ENCODE measurements at places on chromosomes 3 and 15. TPM values are rescaled to one million over a fixed set of nuclear protein-coding genes. Genes with fewer than 3 reads are reported as not detected.

DNA sequence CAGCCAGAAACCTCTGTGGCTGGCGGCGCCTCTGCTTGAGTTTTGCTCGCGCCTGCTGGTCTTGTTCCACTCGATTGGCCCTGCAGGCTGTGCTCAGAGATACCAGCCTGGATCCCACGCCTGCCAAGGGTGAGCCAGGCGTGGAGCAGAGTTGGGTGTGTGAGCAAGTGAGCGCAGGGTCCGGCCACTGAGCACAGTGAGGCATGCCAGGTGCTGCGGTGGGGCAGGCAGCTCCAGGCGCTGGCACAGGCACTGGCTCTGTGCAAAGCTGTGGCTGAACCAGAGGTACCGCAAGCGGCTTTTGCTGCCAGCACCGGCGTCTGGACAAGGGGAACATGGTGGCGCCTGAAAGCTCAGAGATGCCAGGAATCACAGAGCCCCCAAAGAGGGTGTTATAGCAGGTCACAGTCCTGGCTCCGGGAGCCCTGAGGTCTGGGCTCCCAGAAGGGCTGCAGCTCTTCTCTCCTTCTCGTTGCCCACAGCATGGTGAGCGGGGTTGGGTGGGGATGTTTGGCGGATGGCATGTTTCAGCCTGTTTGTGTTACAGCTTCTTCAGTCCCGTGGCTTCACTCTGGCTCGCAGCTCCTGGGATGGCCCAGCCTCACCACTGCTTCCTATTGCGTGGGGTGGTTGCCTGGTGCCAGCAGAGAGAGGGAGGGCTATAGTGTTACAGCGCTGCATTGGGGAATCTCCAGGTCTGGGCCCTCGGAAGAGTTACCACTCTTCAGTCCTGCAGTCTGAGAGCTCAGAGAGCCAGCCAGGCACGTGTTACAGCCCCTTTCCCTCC, 73.9 kb downstream of the NR1D2 start:
- DNase-seq: peak; percentile 87
- H3K36me3 ChIP-seq: no peaks in the 10 kb centered on the region
- no peaks in the 10 kb centered on the region for H3K4me1 ChIP-seq
- no peaks in the 10 kb centered on the region for H3K27me3 ChIP-seq
- peak overlapping the region; percentile 84 for H3K27ac ChIP-seq

Gene RAB7A
- total RNA-seq: 98.9 TPM

GRCh38 chr15:34331809-34332208, 5.8 kb downstream of the SLC12A6 start:
- no peak overlapping the region for H3K4me3 ChIP-seq
- DNase-seq: no peak
- peaks cover 23% of the 10 kb centered on the region for H3K4me1 ChIP-seq
- H3K36me3 ChIP-seq: no peaks in the 10 kb centered on the region
- no peaks in the 10 kb centered on the region for H3K27me3 ChIP-seq

Gene CHMP2B
- total RNA-seq: 70.0 TPM

GRCh38 chr3:39254806-39255449, 24.9 kb downstream of the CX3CR1 start:
- H3K4me3 ChIP-seq: no peak overlapping the region
- DNase-seq: no peak
- no peak overlapping the region for H3K27ac ChIP-seq
- no peaks in the 10 kb centered on the region for H3K36me3 ChIP-seq
- H3K27me3 ChIP-seq: no peaks in the 10 kb centered on the region

- DNase-seq: no peak
- no peak overlapping the region for H3K4me3 ChIP-seq
- no peaks in the 10 kb centered on the region for H3K27me3 ChIP-seq
- no peaks in the 10 kb centered on the region for H3K36me3 ChIP-seq
- no peak overlapping the region for H3K27ac ChIP-seq
Observed at GRCh38 chr15:46207341-46207740, 572.5 kb downstream of the SQOR start.

Gene ADPRH
- 8.7 TPM for total RNA-seq

GRCh38 chr3:172536993-172537419, 13.8 kb upstream of the TNFSF10 start:
- no peaks in the 10 kb centered on the region for H3K27me3 ChIP-seq
- DNase-seq: no peak
- H3K4me3 ChIP-seq: no peak overlapping the region
- no peak overlapping the region for H3K27ac ChIP-seq
- H3K36me3 ChIP-seq: no peaks in the 10 kb centered on the region

Gene ZNF660
- total RNA-seq: 5.2 TPM

Gene PPP2R3A
- total RNA-seq: 8.5 TPM

DNA sequence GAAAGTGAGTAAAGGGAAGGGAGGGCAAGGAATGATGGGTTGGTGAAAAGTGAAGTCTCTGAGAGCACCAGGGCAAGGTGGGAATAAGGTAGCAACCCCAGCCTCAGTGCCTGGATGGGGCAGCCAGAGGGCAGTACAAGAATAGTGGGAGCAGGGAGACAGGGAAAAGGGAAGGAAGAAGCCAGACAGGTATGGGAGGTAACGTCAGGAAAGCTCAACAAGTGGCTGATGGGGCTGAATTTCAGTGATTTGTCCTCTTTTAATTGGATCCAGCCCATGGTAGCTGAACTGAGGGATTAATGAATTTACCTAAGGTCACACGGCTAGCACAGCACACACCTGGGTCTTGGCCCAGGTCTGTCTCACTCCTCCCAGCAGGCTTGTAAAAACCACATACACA, 12.6 kb downstream of the RORA start:
- H3K4me1 ChIP-seq: peaks cover 6% of the 10 kb centered on the region
- H3K4me3 ChIP-seq: no peak overlapping the region
- no peak for DNase-seq
- no peaks in the 10 kb centered on the region for H3K36me3 ChIP-seq

GRCh38 chr3:43288366-43288765, 2.0 kb downstream of the SNRK start:
- no peaks in the 10 kb centered on the region for H3K27me3 ChIP-seq
- no peak overlapping the region for H3K4me3 ChIP-seq
- peak overlapping the region; percentile 88 for H3K27ac ChIP-seq
- H3K4me1 ChIP-seq: peaks cover 30% of the 10 kb centered on the region
- no peak for DNase-seq

DNA sequence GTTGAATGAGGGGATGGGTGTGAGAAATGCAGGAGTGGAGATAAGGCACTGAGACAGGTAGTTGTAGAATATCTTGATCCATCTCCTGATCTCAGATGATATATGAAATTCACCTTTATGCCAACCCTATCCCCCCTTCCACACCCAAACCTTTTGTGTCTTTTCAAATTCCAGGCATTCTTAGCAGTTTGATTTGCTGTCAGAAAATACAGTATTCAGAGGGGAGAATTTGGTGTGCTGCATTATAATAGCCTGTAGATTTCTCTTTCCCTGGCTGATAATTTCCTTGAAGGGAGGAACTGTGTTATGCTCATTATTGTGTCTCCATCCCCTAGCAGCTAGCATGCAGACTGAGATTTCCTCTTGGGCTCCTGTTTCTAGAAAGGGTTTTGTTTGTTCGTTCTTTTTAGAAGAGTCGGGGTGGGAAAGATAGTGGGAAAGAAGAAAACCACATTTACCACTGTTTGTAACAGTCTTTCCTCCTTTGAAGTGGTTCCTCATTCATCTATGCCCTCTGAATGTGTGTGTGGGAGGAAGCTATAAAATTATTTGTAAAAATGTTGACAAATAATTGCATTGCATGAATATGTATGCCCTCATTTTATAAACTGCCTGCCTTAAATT, 373.4 kb downstream of the DIPK2A start:
- no peak for DNase-seq
- no peaks in the 10 kb centered on the region for H3K4me1 ChIP-seq
- H3K27me3 ChIP-seq: no peaks in the 10 kb centered on the region
- no peak overlapping the region for H3K27ac ChIP-seq
- no peaks in the 10 kb centered on the region for H3K36me3 ChIP-seq

Gene HHLA2
- total RNA-seq: not detected

DNA sequence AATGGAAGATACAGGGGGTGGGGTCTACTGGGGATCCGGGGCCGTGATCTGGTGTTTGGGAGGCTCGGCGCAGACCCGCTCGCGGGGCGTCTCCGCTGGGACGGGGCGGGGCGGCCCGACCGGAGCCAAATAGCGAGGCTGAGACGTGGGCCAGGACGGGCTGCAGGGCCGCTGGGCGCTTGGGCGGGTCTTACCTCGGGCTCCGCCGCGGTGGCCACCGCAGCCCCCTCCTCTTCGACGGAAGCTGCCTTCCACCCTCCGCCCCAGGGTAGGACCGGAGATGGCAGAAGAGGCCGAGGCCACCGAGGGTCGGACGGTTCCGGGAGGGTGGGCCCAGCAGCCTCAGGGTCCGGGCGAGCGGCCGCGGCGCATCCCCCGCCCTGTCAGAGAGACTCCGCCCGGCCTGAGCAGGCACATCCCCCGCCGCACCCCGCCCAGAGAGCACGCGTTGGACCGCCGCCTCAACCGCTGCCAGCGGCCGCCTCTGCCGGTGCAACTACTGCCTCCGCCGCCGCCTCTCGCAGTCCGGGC, 399 bp downstream of the MYO9A start:
- H3K27ac ChIP-seq: peak overlapping the region; percentile 79
- no peaks in the 10 kb centered on the region for H3K36me3 ChIP-seq
- H3K27me3 ChIP-seq: no peaks in the 10 kb centered on the region
- H3K4me3 ChIP-seq: peak overlapping the region; percentile 74

DNA sequence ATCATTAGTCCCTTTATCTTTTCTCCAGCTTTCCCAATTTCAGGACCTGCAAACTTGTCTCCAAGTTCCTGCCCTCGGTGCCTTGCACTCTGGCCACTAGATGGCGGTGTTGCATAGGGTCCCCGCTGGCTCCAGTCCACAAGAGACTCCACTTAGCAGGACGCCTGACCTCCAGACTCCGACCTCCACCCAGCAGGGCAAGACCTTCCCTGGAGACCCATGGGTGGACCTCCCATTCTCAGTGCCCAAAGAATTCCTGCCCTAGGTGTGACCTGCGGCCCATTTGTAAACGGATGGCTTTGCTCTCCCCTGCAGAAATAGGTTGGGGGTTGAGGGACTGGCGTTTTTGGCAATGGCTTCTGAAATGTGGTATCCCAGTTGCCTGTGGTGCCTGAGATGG, 82.6 kb downstream of the LSM3 start:
- H3K27ac ChIP-seq: no peak overlapping the region
- H3K36me3 ChIP-seq: no peaks in the 10 kb centered on the region
- no peak overlapping the region for H3K4me3 ChIP-seq
- no peaks in the 10 kb centered on the region for H3K4me1 ChIP-seq
- H3K27me3 ChIP-seq: no peaks in the 10 kb centered on the region

GRCh38 chr15:42107473-42107872, 13.1 kb upstream of the PLA2G4D start:
- H3K4me1 ChIP-seq: peaks cover 19% of the 10 kb centered on the region
- H3K36me3 ChIP-seq: no peaks in the 10 kb centered on the region
- no peaks in the 10 kb centered on the region for H3K27me3 ChIP-seq
- H3K4me3 ChIP-seq: no peak overlapping the region

GRCh38 chr3:59775106-59775505, 725.3 kb upstream of the CFAP20DC start:
- no peaks in the 10 kb centered on the region for H3K27me3 ChIP-seq
- H3K27ac ChIP-seq: no peak overlapping the region
- DNase-seq: no peak
- H3K4me1 ChIP-seq: no peaks in the 10 kb centered on the region
- H3K36me3 ChIP-seq: no peaks in the 10 kb centered on the region

DNA sequence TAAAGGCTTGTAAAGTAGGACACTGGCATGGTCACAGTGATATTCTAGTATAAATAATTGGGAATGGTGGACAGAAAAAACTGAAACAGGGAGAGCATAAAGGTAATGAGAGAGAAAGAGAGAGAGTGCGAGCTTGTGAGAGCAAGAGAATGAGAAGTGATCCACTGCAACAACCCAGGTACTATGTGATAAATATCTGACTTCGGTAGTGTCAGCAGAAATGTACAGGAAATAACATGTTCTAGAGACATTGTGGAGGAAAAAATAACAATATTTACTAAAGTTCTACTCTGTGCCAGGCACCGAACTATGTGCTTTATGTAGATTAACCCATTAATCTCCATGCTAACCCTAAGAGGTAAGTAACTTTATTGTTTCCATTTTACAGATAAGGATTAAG, 425.9 kb downstream of the ZBTB20 start:
- DNase-seq: no peak
- no peaks in the 10 kb centered on the region for H3K36me3 ChIP-seq
- H3K4me3 ChIP-seq: no peak overlapping the region
- H3K4me1 ChIP-seq: no peaks in the 10 kb centered on the region

Gene MCF2L2
- total RNA-seq: 0.22 TPM

Gene ZNF80
- total RNA-seq: not detected

Gene GHRL
- total RNA-seq: 0.56 TPM

Gene TTC21A
- 17.8 TPM for total RNA-seq

DNA sequence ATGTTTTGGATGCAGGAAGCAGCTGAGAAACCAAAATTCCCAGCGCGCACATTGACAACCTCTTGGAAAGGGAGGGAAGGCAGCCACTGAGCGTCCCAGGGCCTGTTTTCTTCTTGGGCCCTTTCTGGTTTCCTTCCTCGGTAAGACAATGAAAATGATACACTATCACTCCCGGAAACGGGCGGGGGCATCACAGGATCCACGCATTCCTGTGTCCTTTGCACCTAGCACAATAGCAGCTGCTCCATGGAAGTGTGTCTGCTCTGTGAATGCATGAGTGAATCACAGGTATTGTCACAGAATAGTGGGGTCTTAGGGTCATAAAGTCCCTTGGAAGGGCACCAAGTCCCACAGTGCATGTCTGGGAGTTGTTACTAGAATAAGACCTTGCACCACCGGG, 6.3 kb upstream of the ITPKA start:
- no peaks in the 10 kb centered on the region for H3K36me3 ChIP-seq
- no peak overlapping the region for H3K27ac ChIP-seq
- H3K4me1 ChIP-seq: peaks cover under 1% of the 10 kb centered on the region
- no peak for DNase-seq

Gene HES1
- total RNA-seq: 127 TPM

DNA sequence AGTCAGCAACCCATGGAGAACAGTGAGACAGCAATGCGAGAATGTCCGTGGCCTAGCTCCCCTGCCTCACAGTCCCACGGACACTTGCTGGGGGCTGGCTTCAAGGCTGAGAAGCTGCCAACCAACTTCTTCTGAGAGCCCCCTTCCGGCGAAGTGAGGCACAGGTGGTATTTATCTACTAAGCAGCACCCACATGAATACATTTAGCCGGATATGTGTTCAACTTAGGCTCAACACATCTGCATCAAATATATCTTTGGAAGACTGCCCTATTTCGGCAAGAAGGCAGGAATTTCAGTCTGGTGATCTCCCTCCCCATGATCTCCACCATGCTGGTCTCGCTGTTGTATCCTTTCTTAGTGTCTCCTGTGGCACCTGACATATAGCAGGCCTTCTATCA, 340.9 kb upstream of the NR2E3 start:
- DNase-seq: no peak
- no peak overlapping the region for H3K27ac ChIP-seq
- no peaks in the 10 kb centered on the region for H3K27me3 ChIP-seq
- no peak overlapping the region for H3K4me3 ChIP-seq
- H3K4me1 ChIP-seq: no peaks in the 10 kb centered on the region

Gene HDC
- total RNA-seq: 0.45 TPM

GRCh38 chr3:116824208-116824607, 114.6 kb downstream of the TUSC7 start:
- H3K27ac ChIP-seq: no peak overlapping the region
- no peak for DNase-seq
- no peaks in the 10 kb centered on the region for H3K27me3 ChIP-seq
- no peak overlapping the region for H3K4me3 ChIP-seq
- H3K4me1 ChIP-seq: no peaks in the 10 kb centered on the region
